ENCODE measurements at places on chromosomes 3 and 15.

DNA sequence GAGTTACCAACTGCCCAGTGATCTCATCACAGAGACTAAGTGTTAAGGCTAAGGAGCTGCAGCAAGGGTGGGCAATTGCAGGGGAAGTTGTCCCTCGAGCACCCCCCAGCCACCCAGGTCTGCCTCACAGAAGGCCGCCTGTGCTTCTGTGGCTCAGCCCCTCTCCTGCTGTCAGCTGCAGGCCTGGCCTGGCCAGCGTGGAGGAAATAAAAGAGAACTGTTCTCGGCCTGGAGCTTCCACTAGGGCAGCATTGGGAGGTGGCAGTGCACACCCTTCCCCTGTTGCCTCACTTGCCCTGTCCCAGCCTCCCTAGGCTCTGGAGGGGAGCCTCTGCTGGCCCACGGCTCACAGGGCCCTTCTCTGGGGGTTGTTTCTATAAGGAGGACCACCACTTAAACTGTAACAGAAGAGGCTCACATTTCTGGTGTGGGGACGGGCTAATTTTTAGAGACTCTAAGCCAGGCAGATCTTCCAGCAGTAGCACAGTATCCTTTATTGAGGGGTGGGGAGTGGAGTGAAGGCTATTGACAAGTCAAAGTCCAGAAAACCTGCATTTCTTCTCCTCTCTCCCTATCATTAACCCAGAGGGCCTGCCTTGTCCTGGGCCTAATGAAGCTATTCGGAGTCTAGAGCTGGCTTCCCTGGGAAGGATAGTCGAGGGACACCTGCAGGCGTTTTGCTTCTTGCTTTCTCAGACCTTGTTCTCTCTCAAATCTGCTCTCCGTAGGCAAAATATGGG, 75.6 kb upstream of the ADPGK start:
- DNase-seq = no peak

- no peak for DNase-seq
These were observed 11.3 kb downstream of the NRROS start for GRCh38 chr3:196650740-196651311.

DNA sequence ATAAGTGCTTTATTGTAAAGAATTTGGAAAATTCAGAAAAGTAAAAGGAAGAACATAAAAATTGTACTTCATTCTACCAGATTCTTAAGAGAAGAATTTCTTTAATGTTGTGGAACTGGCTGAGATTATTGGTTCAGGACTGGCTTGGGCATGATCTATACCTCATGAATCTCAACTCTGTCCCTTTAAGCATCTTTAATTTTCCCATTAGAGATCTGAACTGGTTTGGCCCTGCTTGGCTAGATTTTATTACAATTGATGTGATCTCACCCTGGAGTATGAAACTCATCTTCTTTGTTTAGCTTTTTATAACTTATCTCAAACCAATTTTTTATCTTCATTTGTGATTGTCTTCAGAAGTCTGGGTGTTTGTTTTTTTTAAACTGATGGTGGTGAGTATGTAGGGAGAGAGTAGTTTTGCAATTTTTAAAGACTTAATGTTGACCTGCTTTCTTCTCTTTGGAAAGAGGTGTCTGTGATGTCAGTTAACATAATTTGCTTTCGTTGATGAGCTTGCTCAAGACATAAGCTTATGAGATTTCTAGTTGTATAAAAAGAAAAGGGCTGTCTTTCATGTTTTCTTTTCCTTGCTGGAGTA, 61.9 kb downstream of the ZNF609 start:
- DNase-seq = no peak

DNA sequence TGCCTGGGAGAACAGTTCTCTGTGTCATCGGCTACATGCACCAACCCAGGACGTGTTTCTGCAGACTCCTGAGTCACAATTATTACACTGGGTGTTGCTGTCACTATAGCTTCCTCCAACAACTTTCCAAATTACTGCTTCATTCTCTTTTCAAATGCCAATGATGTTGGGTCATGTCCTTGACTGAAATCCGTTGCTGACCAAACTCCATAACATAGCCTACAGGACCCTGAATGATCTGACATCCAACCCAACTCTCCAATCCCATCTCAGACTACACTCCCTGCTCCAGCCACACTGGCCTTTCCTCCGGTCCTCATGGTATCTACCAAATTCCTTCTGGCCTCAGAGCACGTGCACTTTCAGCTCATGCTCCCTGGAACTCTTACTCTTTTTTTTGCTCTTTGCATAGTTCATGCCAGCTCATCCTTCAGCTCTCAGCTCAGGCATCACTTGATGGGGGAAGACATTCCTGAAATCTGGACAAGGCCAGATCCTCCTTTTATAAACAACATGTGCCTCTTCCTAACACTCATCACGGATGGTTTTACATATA, 108.8 kb upstream of the PTPRG start:
- DNase-seq = no peak

DNA sequence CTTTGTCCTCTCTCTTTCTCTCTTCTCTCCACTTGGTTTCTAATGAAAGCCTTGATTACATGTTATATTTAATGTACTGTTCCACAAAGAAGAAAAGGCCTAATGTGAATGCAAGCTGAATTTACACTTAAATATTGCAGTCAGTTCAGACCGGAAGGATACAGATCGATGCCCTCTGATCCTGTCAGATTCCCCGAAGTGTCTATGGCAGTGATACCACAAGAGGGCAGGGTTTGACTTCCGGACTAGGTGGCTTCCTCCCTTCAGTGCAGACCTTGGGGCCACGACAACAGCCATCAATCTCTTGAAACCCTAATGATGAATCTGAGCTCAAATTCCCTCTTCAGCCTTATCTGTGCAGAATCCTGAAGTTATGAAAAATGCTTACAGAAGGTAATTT, 29.5 kb downstream of the AGTR1 start:
- DNase-seq = peak; percentile 11

- no peak for DNase-seq
These were observed 557.2 kb downstream of the EPHB1 start for GRCh38 chr3:135352213-135352612.

GRCh38 chr3:18635215-18635614, 210.1 kb upstream of the SATB1 start:
- no peak for DNase-seq

GRCh38 chr3:59578129-59578528, 528.3 kb upstream of the CFAP20DC start:
- no peak for DNase-seq

DNA sequence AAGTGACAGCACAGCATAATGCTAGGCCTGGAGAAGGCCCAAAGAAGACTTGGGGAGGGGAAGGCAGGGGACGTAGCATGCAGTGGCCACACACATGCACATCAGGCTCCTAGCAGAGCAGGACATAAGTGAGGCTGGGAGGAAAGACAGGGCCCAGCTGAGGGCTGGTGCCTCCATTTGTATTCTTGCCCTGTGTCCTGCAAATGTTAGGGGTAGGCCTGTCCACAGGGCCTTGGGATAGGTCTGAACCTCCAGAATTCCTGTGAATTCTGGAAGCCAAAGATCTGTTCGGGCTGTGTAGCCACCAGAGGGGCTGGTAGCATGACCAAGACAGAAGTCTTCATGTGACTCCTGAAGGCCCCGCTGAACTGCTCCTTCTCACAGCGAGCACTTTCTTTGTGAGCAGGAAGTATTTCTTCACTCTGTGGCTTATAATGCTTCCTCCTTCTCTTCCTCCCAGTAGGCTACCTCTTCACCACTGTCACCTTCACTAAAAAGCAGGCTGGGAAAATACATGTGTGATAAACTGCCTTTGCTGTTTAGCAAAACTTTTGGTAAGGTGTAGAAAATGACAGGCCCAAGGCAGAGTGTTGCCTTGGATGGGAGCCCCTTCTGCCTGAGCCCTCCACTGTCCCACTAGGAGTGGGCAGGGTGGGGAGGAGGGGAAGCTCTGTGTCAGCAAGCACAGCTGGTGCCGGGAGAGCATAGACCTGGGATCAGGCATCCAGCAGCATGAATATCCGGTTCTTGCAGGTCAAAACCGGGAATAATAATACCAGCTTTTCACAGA, 8.4 kb downstream of the CERS3 start:
- DNase-seq = no peak

GRCh38 chr3:196169836-196170240, 41.4 kb downstream of the ZDHHC19 start:
- DNase-seq = no peak

DNA sequence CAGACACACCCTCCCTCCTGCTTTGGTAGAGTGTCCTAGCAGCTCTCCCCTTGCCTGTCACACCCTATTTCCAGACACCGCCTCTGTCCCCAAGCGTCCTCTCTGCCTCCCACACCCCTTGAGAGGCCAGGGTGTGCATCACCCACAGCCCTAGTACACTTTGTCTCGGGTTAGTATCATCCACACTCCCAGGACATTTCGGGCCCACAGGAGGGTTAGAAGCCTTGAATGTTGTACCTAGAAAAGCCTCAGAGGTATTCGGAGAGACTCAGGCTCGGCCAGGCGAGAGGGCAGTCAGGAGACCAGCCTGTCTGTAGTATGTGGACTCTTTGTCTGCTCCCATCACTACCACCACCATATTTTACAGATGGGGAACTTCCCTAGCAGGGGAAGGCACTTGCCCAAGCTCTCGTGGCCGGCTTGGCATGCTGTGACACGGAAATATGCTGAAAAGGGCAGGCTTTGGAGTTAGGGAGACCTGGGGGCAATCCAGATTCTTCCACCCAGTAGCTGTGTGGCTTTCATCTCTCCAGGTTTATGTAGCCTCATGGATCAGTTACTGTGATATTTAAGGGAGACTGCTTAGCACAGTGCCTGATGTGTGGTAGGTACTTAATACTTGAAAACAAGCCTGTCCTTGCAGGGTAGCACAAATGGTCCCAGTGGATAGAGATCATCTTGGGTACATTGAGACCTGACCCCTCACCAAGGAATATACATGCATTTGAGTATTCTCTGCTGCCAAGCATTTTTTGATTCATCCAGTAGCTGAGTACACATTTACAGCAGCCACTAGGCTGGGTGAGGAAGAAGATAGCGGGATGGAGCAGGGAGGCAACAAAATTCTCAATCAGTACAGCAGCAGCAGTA, 1.4 kb downstream of the TMEM43 start:
- DNase-seq = no peak

GRCh38 chr3:134364061-134364935, 9.9 kb downstream of the AMOTL2 start:
- peak; percentile 73 for DNase-seq
